ENCODE measurements at places on chromosomes 2 and 18.

DNA sequence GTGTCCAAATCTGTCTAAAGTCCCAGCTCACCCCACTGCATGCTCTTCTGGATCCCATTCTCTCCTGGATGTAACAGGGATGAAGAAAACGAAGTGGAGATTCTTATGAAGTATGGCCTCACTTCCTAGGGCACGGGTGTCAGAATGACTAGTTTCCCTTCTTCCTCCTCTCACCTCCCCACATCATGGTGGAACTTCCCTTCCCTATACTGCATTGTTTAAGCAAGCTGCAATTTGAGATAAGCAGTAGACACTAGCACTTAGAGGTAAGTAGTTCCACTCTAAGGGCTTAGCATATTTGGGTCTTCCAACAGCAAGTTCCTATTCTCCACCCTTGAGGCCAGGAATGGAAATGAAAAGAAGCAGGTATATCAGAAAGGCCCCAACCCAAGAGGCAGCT lies 29.7 kb downstream of the SLC4A5 start:
- no peak for DNase-seq

DNA sequence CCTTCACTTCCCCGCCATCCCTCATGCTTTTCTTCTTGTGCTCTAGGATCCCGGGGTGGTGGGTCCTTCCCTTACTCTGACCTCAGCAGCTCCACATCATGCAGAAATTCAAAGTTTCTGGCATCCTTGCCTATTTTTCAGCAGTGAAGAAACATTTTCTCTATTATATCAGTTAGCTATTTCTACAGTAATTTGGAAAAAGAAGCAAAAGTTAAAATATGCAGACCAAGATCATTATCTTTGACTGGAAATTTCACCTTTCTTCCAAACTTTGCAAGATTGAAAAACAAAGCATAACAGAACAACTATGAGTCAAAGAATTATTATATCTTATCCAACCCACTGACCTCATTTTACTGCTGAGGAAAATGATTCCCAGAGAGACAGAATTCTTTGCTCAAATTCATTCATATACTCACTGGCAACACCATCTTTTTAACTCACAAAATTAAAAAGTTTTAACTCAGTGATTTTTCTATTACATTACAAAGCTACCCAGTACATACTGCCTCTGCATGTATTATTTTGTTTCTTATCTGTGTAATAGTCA lies 40.5 kb downstream of the ANTXR1 start:
- DNase-seq = no peak

GRCh38 chr18:63421514-63421913 lies 762 bp downstream of the VPS4B start:
- no peak for DNase-seq

DNA sequence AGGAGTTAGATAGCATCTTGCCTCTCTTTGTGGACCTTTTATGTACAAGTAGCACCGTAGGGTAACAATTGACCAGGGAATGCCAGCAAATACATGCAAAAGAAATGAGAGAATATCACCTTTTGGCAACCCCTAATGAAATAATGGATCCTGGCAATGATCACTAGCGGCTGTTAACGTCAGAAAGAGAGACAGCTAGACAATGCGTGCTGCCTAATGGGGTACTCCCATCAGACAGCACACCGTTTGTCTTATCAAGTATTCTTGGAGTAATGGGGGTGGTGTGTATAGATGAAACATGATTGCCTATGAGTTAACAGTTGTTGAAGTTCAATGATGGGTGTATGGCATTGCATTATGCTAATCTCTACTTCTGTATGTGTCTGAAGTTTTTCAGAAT lies 1.6 kb downstream of the ELAC1 start:
- DNase-seq = no peak

- no peak for DNase-seq
These were observed 6.7 kb upstream of the CTDSP1 start for GRCh38 chr2:218392891-218393462.

- no peak for DNase-seq
These were observed 211.0 kb downstream of the NEDD4L start for GRCh38 chr18:58254873-58255511.

- no peak for DNase-seq
These were observed 233.4 kb upstream of the SIX3 start for GRCh38 chr2:44707945-44708660.

GRCh38 chr2:232333361-232334135 lies 45.0 kb upstream of the ALPP start:
- DNase-seq = no peak

- DNase-seq = no peak
These were observed 95.4 kb upstream of the FZD7 start for GRCh38 chr2:201938156-201938775.

Measured in retinal pigment epithelial cell (primary cell).